ENCODE measurements at places on chromosomes 1 and 21.

DNA sequence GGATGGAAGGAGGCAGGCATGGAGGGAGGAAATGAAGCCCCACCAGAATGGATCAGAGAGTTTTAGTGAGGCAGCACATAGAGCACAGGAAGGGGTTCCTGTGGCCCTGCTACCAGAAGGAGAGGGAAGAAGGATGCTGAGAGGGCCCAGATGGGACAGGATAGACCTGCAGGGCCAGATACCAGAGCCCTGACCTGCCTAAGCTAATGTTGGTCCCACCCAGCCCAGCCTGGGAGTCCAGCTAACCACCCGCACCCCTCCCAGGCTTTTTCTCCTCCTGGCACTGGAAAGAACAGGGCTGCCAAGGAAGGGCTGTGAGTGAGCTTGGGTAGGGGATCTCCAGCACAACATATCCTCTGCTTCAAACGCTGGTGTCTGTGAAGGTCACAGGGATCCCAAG, 6.9 kb downstream of the NECTIN4 start:
- DNase-seq, result no peak

GRCh38 chr21:35582731-35583130, 477.6 kb downstream of the SETD4 start:
- no peak for DNase-seq

- DNase-seq, result no peak
Measured at GRCh38 chr1:206905295-206906164, 8.3 kb downstream of the IL24 start.

GRCh38 chr1:27689423-27690173, 17.6 kb upstream of the IFI6 start:
- DNase-seq, result no peak

- DNase-seq, result peak; percentile 87
Measured at GRCh38 chr1:204989266-204990058, 53.5 kb upstream of the CNTN2 start.
